ENCODE measurements at places on chromosomes 12 and 14.

DNA sequence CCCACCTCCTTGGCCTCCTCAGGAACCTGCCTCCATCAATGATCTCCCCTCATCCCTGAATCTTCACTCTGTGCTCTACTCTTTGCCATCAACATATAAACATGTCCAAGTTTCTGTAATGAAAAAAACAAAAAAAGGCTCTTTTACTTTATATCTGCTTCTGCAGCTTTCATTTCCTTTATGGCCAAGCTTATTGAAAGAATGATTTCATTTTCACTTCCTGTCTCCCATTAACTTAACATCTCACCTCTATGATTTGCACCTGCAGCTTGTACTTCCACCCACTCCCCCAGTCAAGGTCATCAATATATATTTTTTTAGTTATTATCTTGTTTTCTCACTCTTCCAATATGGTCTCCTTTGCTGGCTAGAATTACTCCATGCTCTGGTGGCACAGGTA, 15.6 kb upstream of the RNU6-7 start:
- no peak for DNase-seq

DNA sequence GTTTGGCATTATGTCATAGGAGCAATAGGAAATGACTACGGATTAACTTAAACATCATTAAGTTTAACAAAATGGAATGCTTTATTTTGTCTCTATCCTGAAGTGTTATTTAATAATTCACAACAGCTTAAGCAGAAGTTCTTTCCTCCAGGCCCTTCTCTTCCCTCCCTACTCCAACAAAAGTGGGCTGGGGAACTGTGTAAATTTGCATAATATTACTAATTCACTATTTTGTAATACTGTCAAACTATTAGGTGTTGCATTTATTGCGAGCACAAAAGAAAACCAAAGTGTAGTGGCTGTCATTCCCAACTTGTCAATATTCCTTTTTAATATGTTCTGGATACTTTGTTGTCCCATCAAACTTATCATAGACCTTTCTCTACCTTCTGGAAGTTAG, 69.8 kb downstream of the ATG14 start:
- no peak for DNase-seq

- DNase-seq: peak; percentile 55
Observed at GRCh38 chr14:64501411-64502171, 2.0 kb downstream of the ZBTB25 start.

DNA sequence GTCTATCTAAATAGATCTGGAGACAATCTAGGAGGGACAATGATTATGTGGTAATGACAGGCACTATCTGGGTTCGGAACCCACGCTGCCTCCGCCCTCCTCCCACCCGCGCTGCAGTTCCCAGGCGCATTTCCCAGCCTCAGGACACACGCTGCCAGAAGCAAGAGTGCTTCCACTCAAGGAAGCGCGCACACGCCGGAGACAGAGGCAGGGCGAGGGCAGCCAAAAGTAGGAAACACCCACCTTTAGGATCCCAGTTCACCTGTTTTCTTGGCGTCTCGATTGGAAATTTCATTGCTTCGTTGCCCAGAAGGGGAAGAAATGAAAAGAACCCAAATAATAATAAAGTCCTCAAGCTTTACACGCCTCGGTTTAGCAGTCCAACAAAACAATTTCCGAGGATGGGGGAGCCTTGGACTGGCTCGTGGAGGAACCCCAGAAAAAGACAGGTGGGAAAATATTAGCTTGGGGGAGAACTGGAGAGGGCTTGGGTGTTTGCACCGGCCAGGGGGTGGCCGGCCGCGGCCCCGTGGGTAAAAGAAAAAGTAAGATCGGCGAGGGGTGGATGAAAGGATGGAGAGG, 474 bp downstream of the KCNK10 start:
- no peak for DNase-seq

GRCh38 chr14:101791919-101792572, 30.5 kb downstream of the PPP2R5C start:
- no peak for DNase-seq

Measured in CD4-positive, alpha-beta T cell treated with Interferon alpha-2 for 1 hour (primary cell).